Right atrium auricular region (tissue), 2 donors: ENCODE measurements at places on chromosomes 13 and 19. TPM values are rescaled to one million over a fixed set of nuclear protein-coding genes. Genes with fewer than 3 reads are reported as not detected.

DNA sequence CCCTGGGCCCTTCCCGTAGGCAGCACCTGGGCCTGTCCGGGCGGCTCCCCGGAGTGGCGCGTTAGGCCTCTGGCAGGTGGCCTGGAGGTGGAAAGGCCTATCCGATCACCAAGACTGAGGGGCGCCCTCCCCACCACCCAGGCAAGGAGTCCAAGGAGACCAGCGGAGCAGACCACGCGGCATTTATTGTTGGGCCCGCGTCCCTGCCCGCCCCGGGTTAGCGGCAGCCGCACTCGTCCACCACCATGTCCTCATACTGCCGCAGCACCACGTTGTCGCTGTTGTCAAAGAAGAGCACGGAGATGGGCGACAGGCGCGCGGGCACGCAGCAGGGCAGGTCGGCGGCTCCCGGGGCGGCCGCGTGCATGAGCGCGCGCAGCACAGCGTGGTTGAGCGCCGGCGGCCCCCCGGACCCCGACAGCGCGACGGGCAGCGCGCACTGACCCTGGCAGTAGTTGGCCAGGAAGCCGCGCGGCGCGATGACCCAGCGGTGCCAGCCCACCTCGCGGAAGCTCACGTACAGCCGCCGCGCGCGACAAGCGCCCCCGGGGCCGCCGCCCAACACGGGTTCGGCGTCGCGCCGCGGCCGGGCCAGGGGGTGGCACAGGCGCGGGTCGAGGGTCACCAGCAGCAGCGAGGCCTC, 27.5 kb downstream of the CERS1 start:
- DNase-seq: no peak

DNA sequence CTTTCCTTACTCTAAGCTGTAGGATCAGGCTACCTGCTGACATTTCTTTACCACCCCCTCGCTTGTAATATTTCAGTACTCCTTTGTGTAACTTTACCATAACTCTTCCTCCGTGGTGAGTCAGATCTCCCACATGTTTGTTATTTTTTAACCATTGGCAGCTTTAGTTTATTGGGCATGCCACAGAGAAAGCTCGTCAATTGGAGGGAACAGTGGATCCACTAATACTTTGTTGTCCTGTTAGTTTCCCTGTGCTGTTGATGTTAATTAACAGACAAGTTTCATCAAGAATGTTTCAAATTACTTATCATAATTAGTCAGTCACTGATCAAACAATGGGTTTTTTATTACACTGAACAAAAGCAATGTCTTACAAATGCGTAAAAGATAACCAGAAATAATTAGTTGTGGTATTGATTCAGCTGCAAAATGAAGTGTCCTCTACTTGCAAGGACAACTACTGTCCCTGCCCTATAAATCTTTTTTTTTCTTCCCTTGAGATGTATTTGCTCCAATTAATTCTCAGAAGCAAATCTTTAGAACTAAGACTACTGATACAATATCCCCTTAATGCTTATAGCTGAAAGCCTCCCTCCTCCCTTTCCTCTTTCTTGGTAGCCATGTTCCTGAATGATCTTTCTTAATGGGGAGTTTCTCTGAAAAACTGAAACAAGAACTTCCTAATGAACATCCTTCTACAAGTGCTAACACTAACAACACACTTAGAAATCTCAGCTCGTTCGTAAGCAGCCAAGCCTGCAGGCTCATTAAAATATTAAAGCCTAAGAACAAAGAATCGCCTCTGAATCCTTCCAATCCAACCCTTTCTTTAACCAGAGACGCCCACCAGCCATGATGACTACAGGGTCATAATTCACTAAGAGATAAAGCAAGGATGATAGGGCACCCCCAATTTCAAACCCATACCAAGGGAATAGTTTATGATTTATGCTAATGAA, 22.2 kb downstream of the EFNB2 start:
- DNase-seq: no peak

DNA sequence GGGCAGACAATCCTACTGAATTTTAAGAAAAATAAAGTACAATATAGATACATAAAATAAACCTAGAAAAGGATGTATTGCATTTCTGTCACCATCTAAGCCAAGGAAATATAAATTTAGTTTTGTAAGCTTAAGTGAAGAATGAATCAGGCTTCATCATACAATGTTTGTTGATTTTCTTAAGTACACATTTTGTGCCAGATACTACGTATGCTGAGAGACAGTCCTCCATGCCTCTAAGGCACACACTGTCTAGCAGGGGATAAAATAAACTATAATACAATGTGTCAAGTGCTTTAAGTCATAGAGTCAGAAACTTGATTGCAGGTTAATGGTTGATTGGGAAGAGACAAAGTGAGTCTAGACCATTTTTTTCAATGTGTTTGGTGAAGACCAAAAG, 465.7 kb downstream of the TBC1D4 start:
- no peak for DNase-seq

DNA sequence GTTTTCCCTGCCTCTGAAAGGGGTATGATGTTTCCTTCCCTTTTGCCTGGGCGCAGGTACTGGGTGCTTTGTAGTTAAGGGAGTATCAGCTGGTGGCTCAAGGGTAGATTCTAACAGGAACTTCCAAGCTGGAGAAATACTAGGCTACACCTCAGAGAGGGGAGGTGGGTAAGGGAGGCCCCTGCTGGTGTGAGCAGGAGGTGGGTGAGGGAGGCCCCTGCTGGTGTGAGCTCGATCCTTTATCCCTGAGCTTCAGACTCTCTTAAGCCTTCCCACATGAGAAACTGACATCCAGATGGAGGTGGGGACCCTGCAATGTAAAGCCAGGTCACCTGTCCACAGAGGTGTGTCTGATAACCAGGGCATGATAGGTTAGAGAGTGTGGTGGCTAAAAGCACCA, 32.1 kb downstream of the CYP2B6 start:
- DNase-seq: no peak

The KLK10 gene
- 4.5 TPM for total RNA-seq

DNA sequence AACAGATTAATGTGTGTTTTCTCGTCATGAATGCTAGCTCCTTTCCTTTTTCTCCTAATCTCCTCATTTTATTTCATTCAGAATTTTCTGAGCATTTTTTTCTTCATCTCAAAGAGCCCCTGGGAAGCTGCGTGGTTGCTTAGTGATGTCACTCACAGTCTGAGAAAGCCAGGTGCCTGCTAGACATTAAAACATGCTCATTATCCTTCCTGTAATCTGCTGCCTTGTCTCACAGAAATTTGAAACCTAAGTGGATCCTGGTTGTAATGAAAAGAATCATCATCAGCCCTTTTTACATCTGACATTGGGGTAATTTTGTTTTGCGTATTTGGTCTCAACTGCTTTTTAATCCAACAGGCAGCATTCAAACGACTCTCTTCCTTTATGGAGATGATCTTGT, 108.2 kb upstream of the RNF113B start:
- no peak for DNase-seq

- DNase-seq: no peak
Observed at GRCh38 chr13:114313061-114313860, 1.0 kb upstream of the CHAMP1 start.

- DNase-seq: no peak
Observed at GRCh38 chr13:37647031-37647650, 48.6 kb upstream of the POSTN start.

- DNase-seq: no peak
Observed at GRCh38 chr19:19230999-19231398, 19.2 kb downstream of the NCAN start.

- no peak for DNase-seq
Observed at GRCh38 chr19:36573895-36574720, 1.0 kb upstream of the ZNF529 start.

The COL4A1 gene
- 140 TPM for total RNA-seq

GRCh38 chr19:45428384-45429231, 4.9 kb upstream of the ERCC1 start:
- DNase-seq: no peak

The ZNF71 gene
- 6.9 TPM for total RNA-seq

- no peak for DNase-seq
Observed at GRCh38 chr13:111472083-111472482, 151.6 kb downstream of the TEX29 start.

- no peak for DNase-seq
Observed at GRCh38 chr19:17026706-17027534, at the start of gene CPAMD8. Gene CPAMD8 (minus strand): TSS chr19:17026810. CDS start chr19:17026642, 168 bp downstream.

The C19orf38 gene
- total RNA-seq: not detected

GRCh38 chr13:83350569-83350968, 531.7 kb downstream of the SLITRK1 start:
- no peak for DNase-seq

GRCh38 chr19:50414864-50415660, 3.7 kb upstream of the SPIB start:
- DNase-seq: peak; percentile 79

The NTF4 gene
- not detected for total RNA-seq

GRCh38 chr19:21210037-21210621, 68.3 kb downstream of the ZNF431 start:
- DNase-seq: no peak

The PCDH8 gene
- not detected for total RNA-seq

DNA sequence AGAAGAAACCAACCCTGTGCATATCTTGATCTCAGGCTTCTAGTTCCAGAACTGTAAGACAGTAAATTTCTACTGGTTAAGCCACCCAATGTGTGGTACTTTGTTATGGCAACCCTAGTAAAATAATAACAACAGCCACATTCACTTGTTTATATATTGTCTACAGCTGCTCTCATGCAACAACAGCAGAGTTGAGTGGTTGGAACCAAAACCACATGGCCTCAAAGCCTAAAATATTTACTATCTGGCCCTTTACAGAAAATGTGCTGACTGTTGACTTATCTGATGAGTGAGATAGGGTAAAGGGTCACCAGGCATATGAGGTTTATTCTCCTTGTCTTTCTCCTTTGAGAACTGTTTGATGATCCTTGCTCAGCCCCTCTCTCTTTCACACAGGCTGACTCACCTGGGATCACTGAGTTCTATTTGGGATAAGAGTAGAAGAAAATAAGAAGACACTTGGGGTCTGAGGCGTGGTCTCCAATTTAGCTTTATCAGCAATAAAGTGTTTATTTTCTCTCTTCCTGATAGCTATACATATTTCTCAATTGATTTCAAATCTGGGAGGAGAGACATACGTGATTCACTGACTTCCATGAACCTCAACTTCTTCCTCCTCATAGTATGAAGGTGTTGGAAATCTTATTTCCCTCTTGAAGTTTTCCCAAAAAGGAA, 227.5 kb upstream of the STARD13 start:
- DNase-seq: no peak

- no peak for DNase-seq
Observed at GRCh38 chr13:95474992-95475391, 77.5 kb upstream of the CLDN10 start.

The GSX1 gene
- not detected for total RNA-seq

The DCLK1 gene
- 10.1 TPM for total RNA-seq

The CC2D1A gene
- 22.6 TPM for total RNA-seq

The FXYD1 gene
- 166 TPM for total RNA-seq

DNA sequence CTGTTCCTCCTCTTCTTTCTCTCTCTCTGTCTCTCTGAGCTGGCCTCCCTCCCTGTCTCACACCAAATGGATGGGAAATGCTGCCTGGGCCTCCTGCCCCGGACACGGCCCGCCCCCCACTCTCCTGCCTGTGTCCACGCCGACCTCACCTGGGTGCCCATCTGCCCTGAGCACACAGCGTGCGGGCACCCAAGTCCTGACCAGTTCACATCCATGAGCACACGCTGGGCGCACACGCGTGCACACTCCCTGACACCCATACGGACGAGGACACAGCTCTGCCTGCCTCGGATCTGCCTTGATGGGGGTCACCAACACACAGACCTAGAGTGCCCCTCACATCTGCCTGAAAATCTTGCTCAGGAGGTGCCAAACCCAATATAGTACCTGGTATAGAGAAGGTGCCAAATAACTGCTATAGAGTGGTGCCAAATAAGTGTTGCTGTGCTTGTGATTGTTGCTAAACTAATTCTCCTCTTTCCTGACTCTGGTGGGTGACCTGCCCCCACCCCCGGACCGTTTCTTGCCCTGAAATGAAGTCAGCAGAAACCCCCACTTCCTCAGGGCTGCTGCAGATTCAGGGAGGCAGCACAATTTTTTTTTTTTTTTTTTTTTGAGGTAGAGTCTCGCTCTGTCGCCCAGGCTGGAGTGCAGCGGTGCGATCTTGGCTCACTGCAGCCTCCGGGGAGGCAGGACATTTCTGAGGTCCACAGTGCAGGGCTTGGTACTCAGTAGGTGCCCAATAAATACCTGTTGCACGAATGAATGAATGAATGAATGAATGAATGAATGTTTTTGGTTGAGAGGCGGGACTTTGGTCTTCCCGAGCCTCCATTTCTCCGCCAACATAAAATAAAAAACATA, 4.6 kb downstream of the NFIC start:
- no peak for DNase-seq

- no peak for DNase-seq
Observed at GRCh38 chr13:94829837-94830365, 117.6 kb upstream of the SOX21 start.

DNA sequence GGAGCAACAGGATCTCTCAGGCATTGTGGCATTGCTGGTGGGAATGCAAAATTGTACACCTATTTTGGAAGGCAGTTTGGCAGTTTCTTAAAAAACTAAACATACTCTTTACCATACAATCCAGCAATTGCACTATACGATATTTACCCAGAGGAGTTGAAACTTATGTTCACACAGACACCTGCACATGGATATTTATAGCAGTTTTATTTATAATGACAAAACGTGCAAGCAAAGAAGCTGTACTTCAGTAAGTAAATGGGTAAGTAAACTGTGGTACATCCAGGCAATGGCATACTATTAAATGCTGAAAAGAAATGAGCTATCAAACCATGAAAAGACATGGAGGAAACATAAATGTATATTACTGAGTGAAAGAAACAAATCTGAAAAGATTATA, 71.6 kb upstream of the UBAC2 start:
- no peak for DNase-seq

GRCh38 chr19:38812841-38813320, at the start of gene LGALS4:
Gene LGALS4 (minus strand): TSS chr19:38812945. CDS start chr19:38812886, 59 bp downstream.
- DNase-seq: no peak

The ATCAY gene
- not detected for total RNA-seq

DNA sequence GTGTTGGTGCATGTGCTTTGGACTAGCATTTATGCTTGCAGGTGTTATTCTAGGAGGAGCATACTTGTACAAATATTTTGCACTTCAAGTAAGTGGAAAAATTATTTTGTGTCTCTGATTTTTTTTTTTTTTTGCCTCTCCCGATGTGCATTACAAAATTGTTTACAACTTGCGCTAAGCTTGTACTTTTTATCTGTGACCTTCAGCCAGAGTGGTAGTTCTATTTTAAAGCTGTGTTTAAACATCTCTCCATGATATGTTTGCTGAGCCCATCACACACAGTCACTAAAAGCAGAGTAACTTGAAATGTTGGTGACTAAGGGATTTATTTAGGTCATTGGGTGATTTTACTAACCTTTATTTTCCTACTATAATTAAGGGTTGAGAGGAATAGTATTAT, 20.8 kb downstream of the ITM2B start:
- no peak for DNase-seq

DNA sequence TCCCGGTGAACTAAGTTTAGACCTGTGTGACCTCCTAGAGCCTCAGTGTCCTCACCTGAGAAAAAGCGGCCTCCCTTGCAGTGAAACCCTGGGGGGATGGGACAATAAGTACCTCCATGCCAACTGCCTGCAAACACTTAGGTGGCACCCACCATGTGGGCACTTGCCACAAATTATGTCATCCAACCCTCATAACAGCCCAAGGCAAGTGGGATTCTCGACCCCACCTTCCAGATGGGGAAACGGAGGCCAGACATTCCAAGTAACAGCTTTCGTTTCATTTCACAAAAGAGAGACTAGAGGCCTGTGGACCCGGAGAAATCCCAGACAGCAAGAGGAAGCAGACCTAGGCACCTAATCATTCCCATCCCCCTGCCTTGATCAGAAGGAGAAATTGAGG, 6.9 kb downstream of the REX1BD start:
- DNase-seq: no peak

The TEX29 gene
- total RNA-seq: not detected

The ZNF729 gene
- total RNA-seq: not detected

GRCh38 chr19:44875666-44876451, 15.2 kb upstream of the TOMM40 start:
- DNase-seq: no peak
